ENCODE measurements at places on chromosomes 13 and 19. TPM values are rescaled to one million over a fixed set of nuclear protein-coding genes. Genes with fewer than 3 reads are reported as not detected.
A peak's percentile ranks its signal among the peaks of the same experiment; 100 is the strongest.

DNA sequence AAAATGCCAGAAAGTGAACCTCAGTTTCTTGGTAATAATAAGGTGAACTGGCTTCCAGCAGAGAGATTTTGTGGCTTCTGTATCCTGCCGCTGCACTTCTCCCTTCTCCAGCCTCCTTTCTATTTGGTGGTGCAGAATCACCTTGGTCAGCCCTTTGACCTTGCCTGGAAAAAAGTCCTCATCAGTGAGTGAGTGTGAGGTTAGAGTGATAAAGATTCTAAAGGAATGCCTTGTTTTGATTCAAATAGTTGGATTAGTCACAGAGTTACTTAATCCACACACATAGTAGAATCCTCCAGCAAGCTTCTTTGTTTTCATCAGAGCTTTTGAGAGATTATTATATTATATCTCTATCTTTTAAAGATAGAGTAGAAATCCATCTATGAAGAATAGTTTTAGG lies 140.9 kb downstream of the KCNRG start:
- no peaks in the 10 kb centered on the region for H3K36me3 ChIP-seq
- H3K27me3 ChIP-seq: peaks cover 8% of the 10 kb centered on the region
- H3K27ac ChIP-seq: no peak overlapping the region
- peaks cover 26% of the 10 kb centered on the region for H3K4me1 ChIP-seq

ASPDH gene
- not detected for total RNA-seq

DNA sequence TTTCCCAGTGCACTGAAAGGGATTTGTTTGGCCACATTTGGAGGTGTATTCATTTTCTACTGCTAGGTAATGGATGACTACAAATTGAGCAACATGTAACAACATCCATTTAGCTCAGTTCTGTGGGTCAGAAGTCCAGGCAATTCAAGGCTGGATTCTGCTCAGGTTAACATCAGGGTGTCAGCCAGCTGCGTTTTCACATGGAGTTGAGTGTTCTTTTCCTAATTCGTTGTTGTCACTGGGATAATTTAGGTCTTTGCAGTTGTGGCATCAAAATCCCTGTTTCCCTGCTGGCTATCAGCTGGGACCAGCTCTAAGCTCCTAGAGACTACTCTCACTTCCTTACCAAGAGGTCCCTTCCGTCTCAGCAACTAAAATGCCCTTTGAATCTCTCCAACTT lies 25.4 kb downstream of the MIR17HG start:
- DNase-seq: no peak
- H3K27me3 ChIP-seq: peaks cover 14% of the 10 kb centered on the region
- no peak overlapping the region for H3K4me3 ChIP-seq

ARHGEF1 gene
- 929 TPM for total RNA-seq

DNA sequence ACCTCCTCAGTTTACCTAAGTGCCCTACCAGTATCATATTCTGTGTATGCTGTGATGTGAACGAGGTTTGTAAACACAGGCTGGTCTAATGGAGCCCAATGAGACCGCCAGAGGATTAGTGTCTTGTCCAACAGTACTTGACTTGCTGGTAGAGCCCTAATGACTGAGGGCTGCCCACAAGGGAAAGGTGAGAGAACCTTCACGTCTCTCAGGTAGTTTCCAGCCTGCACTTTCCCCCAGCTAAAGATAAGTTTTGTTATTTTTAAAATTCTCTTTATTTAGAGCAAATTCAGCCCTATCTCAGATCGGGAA lies 498 bp upstream of the RBM26 start:
- no peak overlapping the region for H3K27ac ChIP-seq
- no peak for DNase-seq
- H3K4me3 ChIP-seq: no peak overlapping the region
- H3K27me3 ChIP-seq: no peaks in the 10 kb centered on the region

DNA sequence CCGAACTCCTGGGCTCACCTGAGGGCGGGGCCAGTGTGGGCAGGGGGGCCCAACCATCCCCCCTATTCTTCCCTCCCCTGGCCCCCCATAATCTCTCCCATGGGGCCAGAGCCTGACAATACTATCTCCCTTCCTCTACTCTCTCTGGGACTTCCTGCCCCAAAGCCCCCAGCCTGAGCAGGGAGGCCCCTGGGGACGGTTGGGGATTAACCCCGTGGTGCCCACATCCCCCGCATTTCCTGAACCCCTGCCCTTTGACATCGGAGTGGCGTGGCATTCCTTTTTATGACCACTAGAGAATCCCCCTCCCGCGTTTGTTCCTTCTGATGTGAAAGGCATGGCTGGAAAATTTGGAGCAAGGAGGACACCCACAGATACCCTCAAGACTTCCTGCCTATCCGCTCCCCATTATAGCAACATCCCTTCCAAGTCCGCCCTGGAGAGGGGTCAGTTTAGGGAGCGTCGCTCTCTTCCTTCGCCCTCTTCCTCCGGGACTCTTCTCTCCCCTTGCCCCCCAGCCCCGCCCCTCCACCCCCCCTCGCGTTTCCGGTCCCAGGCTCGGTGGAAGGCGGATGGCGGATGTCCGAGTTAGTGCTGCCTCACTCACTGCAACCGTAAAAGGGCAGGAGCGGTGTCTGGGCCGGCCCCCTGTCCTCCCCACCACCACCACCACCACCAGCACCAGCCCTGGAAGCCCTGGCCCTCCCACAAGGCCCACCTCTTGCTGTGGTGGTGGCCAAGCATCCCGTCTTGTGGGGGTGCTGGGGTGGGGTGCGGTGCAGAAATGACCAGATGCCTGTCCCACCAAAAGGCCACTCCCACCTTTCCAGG lies 1.8 kb downstream of the VASP start:
- H3K4me1 ChIP-seq: peaks cover 31% of the 10 kb centered on the region
- no peak for DNase-seq
- peaks cover 3% of the 10 kb centered on the region for H3K36me3 ChIP-seq

- no peak overlapping the region for H3K4me3 ChIP-seq
- peaks cover 46% of the 10 kb centered on the region for H3K27me3 ChIP-seq
- H3K36me3 ChIP-seq: no peaks in the 10 kb centered on the region
- DNase-seq: no peak
- peaks cover 2% of the 10 kb centered on the region for H3K4me1 ChIP-seq
These were observed 68.6 kb downstream of the EFNB2 start for GRCh38 chr13:106466691-106467426.

- no peaks in the 10 kb centered on the region for H3K36me3 ChIP-seq
- DNase-seq: no peak
- no peaks in the 10 kb centered on the region for H3K27me3 ChIP-seq
- no peak overlapping the region for H3K27ac ChIP-seq
These were observed 531.8 kb downstream of the EFNB2 start for GRCh38 chr13:106003651-106004050.

LRRC25 gene
- 3.2 TPM for total RNA-seq

KLK7 gene
- not detected for total RNA-seq

DNA sequence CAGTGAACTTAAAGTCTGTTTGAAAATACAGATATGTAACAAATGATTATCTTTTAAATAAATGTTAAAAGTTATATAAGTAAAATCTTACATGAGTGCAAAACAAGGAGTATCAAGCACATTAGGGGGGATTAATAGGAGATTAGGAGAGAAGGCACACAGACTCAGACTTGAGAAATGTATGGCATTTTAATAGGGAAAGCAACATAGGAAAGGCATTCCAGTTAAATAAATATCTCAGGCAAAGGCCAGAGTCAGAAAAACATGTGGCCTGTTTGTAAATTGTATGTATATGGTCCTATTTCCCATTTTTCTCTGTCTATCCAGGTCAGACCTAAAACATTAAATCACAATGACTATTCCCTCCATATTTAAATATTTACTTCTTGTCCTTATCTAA lies 462.7 kb downstream of the GPC6 start:
- H3K4me1 ChIP-seq: no peaks in the 10 kb centered on the region
- H3K27me3 ChIP-seq: no peaks in the 10 kb centered on the region

WDR62 gene
- total RNA-seq: 3.8 TPM

DNA sequence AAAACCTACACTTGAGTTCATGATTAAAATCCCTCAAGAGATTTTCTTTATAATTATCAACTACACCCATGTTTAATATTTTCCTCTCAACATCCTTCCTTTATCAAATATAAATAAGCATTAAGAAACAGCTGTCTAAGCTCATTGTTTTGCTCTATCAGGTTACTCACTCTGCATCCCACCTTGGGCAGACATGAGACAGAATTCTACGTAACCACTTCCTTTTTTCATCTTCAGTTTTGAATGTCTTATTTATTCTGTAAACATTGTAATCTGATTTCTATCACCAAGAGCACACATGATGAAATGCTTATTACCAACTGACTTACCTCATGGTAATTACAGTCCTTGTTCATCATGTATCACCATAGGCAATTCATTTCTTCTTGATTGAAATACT lies 1256.6 kb upstream of the ATXN8OS start:
- H3K36me3 ChIP-seq: no peaks in the 10 kb centered on the region
- no peak for DNase-seq
- H3K4me1 ChIP-seq: no peaks in the 10 kb centered on the region
- no peak overlapping the region for H3K27ac ChIP-seq
- H3K27me3 ChIP-seq: no peaks in the 10 kb centered on the region
- H3K4me3 ChIP-seq: no peak overlapping the region

GRCh38 chr13:45768656-45769479 lies 66.7 kb downstream of the CBY2 start:
- H3K4me1 ChIP-seq: no peaks in the 10 kb centered on the region
- H3K27me3 ChIP-seq: peaks cover 12% of the 10 kb centered on the region
- no peaks in the 10 kb centered on the region for H3K36me3 ChIP-seq
- DNase-seq: no peak
- H3K4me3 ChIP-seq: no peak overlapping the region

- peaks cover 10% of the 10 kb centered on the region for H3K27me3 ChIP-seq
- no peak overlapping the region for H3K4me3 ChIP-seq
- H3K27ac ChIP-seq: no peak overlapping the region
- H3K4me1 ChIP-seq: peaks cover 7% of the 10 kb centered on the region
These were observed 2.2 kb upstream of the LYPD5 start for GRCh38 chr19:43804432-43804831.

DNA sequence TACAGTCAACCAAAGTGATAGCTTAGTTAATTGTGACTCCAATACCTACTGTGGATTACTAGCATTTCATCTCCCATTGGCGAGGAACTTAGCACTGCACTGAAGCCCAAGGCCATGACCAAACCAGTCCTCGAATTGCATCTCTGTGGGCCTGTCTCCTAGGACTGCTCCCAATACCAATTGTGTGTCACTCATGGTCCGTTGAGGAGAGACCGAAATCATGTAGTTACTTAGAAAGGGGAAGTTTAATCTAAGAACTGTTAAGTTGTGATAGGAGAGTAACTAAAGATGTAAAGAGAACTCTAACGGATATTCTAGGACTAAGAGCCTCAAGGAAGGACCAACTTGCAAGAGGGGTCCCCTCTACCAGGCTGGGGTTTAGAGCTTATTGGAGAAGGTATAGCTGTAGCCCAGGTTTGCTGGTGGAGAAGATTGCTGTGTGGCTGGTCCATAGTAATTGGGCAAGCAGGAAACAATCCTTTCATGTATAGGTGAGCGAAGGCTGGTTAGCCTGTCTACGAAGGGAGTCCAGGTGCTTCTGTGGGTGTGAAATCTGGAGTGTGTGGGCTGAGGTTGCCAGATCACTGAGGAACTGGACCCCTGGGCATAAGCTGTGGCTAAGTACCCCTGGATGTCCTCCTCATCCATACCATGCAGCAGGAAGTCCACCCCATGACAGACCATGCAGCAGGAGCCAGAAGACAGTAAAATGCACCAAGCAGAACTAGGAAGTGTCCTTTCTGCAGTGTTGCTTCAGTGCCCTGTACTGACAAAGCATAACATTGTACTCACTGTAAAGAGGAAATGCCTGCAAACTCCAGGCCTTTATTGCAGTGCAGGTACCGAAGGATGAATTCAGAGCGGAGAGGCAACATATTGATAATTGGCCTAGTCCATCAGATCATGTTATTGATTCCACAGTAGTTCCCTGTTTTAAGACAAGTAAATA lies 30.8 kb downstream of the DNAJC3 start:
- H3K4me3 ChIP-seq: no peak overlapping the region
- no peaks in the 10 kb centered on the region for H3K36me3 ChIP-seq
- H3K27me3 ChIP-seq: no peaks in the 10 kb centered on the region
- H3K27ac ChIP-seq: no peak overlapping the region

GRCh38 chr13:33057019-33057780 lies 41.0 kb downstream of the KL start:
- no peak for DNase-seq
- H3K27ac ChIP-seq: no peak overlapping the region
- H3K36me3 ChIP-seq: no peaks in the 10 kb centered on the region
- peaks cover 19% of the 10 kb centered on the region for H3K27me3 ChIP-seq

GRCh38 chr19:11694533-11695439 lies 44.0 kb downstream of the ZNF823 start:
- peak overlapping the region; percentile 65 for H3K27ac ChIP-seq
- H3K36me3 ChIP-seq: no peaks in the 10 kb centered on the region
- peak overlapping the region; percentile 95 for H3K4me3 ChIP-seq
- DNase-seq: peak; percentile 65

GRCh38 chr13:72379581-72379980 lies 347.8 kb downstream of the MZT1 start:
- no peaks in the 10 kb centered on the region for H3K36me3 ChIP-seq
- no peak overlapping the region for H3K4me3 ChIP-seq
- H3K27me3 ChIP-seq: no peaks in the 10 kb centered on the region
- H3K4me1 ChIP-seq: no peaks in the 10 kb centered on the region
- DNase-seq: no peak

- H3K4me1 ChIP-seq: peaks cover 16% of the 10 kb centered on the region
- H3K27ac ChIP-seq: no peak overlapping the region
- DNase-seq: no peak
- no peaks in the 10 kb centered on the region for H3K36me3 ChIP-seq
These were observed 9.9 kb downstream of the CCDC124 start for GRCh38 chr19:17942582-17943273.

DNA sequence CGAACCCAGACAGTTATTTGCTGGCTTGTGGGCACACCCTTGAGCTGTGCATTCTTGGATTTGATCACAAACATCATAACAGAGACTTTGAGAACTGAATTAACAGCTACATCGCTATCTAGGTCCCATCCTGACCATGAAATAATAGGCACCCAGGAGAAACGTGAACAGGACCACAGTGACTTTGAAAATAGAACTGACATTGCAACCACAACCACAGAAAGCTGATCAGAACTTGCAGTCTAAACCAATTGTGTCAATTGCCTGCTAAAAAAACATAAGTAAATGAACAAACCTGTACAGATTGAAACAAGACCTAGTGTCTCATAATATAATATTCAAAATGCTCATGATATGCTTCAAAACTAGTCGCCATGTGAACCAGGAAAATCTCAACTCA lies 18.3 kb upstream of the KATNAL1 start:
- H3K27me3 ChIP-seq: no peaks in the 10 kb centered on the region
- DNase-seq: no peak
- no peak overlapping the region for H3K4me3 ChIP-seq
- H3K27ac ChIP-seq: no peak overlapping the region
- peaks cover 11% of the 10 kb centered on the region for H3K4me1 ChIP-seq

GRCh38 chr19:23810496-23810895 lies 51.8 kb upstream of the ZNF681 start:
- no peak overlapping the region for H3K4me3 ChIP-seq
- no peaks in the 10 kb centered on the region for H3K4me1 ChIP-seq
- H3K27ac ChIP-seq: no peak overlapping the region
- H3K36me3 ChIP-seq: no peaks in the 10 kb centered on the region
- no peak for DNase-seq
- H3K27me3 ChIP-seq: no peaks in the 10 kb centered on the region

GRCh38 chr19:18906605-18907519 lies 10.9 kb upstream of the CERS1 start:
- DNase-seq: no peak
- peaks cover 6% of the 10 kb centered on the region for H3K4me1 ChIP-seq

- no peak for DNase-seq
- no peak overlapping the region for H3K4me3 ChIP-seq
- H3K36me3 ChIP-seq: peaks cover 7% of the 10 kb centered on the region
- no peak overlapping the region for H3K27ac ChIP-seq
These were observed 34.8 kb downstream of the SPTBN4 start for GRCh38 chr19:40501599-40501998.

PTBP1 gene
- total RNA-seq: 341 TPM

All from T-helper 17 cell (primary cell).